ENCODE measurements at places on chromosomes 16 and 17. TPM values are rescaled to one million over a fixed set of nuclear protein-coding genes. Genes with fewer than 3 reads are reported as not detected.

GRCh38 chr16:83578171-83578570 is 229.6 kb upstream of the HSBP1 start:
- DNase-seq, result no peak

- no peak for DNase-seq
These were observed 257.6 kb downstream of the PARN start for GRCh38 chr16:14372471-14372870.

- no peak for DNase-seq
These were observed 120.6 kb downstream of the TANC2 start for GRCh38 chr17:63086483-63087185.

LAT gene
- 3.3 TPM for total RNA-seq

GRCh38 chr16:4450430-4450829 is 24.0 kb downstream of the NMRAL1 start:
- DNase-seq, result no peak

DNA sequence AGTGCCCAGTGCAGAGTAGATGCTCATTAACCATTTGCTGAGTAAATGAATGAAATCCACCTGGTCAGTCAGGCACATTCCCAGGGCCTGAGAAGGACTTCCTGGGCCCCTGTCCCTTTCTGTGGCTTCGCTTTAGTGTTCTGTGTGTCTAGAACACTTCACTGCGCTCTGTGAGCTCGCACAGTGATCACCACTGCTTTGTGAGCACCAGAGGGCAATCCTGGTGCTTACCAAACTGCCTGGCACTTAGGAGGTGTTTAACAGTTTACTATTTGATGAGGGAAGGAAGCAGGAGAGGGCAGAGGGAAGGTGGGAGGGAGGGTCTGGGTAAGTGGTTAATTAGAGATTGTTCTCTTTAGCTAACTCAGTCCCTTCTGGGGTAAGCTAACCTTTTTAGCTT is 26.2 kb downstream of the SALL1 start:
- DNase-seq, result no peak
